ENCODE measurements at places on chromosomes 6 and 20.

GRCh38 chr6:123668063-123668462 is 31.3 kb upstream of the TRDN start:
- no peak for DNase-seq

- no peak for DNase-seq
These were observed 558.7 kb upstream of the MMS22L start for GRCh38 chr6:97841763-97842162.

GRCh38 chr6:114945392-114945791 is 602.6 kb upstream of the HS3ST5 start:
- DNase-seq = no peak

GRCh38 chr6:49744259-49744658 is at the start of gene CRISP3:
Gene CRISP3 (minus strand): TSS chr6:49744388. CDS start chr6:49744367, 21 bp downstream.
- no peak for DNase-seq

DNA sequence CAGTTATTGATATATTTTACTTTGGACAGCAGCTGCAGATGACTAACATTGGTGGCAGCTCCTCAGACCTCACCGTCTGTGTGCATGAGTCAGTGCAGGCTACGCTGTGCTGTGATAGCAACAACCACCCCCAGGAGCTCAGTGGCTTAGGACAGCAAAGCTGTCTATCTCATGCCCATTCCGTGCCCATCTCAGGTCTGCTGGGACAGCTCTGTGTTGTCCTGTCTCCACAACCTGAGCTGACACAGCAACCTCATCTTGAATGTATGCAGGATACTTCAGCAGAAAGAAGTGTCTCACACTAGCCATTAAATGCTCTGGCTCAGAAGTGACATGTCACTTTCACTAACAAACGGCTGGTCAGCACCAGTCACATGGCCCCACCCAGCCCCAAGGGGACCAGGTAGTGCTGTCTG is 47.7 kb downstream of the BANF2 start:
- DNase-seq = no peak
